ENCODE measurements at places on chromosomes 3 and 15.

DNA sequence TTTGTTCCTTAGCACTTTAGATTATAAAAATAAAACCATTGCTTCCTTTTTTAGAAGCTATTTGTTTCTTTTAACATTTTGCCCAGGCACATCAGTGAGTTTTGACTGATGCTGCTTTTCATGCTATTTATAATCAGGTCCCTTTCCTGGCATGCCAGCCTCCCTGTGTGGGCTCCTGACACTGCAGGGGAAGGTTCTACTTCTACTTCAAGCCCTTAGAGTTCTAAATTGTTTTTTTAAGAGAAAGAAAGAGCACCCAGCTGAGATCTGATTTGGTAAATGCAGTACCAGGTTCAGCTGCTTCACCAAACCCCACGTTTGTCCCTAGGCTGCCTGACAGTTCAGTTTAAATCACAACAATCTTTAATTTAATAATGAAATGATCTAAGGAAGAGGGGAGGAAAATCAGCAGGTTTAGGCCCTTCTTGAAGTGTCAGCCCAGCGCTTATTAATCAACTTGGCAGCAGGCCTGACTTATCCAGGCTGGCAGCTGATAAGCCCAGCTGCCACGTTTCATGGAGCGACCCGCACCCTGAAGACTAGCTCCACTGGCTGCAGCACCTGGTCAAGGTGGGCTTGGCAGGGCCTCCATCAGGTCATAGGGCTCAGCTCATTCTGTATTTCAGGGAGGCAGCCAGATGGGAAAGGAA is 29.0 kb downstream of the HGD start:
- no peak for DNase-seq

- peak; percentile 59 for DNase-seq
These were observed 43.9 kb upstream of the PLXND1 start for GRCh38 chr3:129650256-129650872.

- no peak for DNase-seq
These were observed 55.9 kb upstream of the KLF13 start for GRCh38 chr15:31270767-31271166.

DNA sequence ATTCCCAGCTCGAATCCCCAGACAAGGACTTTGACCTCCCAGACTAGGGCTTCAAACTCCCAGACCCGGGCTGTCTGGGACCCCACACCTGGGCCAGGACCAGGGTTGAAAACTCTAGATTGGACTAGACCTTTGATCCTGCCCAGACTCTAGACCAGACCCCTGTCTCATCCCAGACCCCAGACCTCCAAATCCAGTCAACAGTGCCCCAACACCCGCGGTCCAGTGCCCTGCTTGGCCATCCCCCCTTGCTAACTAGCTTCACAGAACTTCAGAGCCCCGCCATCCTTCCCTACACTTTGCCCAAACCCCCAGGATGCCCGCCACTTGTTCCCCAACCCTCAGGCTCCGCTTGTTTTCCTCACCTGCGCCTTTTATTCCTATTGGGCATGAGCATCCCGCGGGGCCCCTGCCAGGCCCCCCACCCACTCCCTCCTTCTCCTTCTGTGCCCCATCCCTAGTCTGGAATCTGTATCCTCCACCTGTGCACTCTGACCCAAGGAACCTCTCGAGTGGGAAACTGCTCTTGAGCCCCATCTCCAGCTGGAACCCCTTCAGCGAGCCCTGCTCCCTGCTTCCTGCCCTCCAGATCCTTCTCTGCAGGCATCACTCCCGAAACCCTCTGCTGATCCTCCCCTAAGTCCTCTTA is 604 bp downstream of the GNAI2 start:
- no peak for DNase-seq

DNA sequence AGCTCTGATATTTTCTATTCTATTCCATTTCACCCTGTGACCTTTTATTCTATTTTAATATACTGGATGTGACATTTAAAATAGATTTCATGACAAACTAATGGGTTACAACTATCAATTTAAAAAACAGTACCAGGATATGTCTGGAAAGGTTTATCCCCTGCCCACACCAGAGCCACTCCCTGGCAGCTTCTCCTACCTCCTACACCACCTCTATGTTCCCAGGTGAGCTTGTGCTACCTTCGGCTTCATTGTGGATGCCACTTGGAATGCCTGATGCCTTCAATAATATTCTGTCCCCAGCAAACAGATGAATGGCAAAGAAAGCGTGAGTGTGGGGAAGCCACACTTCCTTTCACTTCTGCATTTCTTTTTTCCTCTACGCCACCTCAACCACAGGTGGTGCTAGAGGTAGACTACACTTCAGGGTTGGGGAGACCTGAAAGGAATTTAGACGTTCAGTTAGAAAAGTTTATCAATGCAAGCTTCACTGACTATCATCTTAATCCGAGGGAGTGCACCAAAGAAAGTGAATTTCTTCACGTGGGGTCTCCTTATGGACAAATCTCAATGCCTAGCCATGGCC is 213.0 kb downstream of the SSR3 start:
- DNase-seq, result no peak

GRCh38 chr3:31895471-31895870 is 85.6 kb downstream of the OSBPL10 start:
- DNase-seq, result no peak

- no peak for DNase-seq
These were observed 62.4 kb upstream of the RARB start for GRCh38 chr3:25365636-25366035.

Data from CD4-positive, alpha-beta T cell treated with Interleukin-17A for 1 hour (primary cell).